ENCODE measurements at places on chromosomes 6 and 20.

GRCh38 chr6:134359302-134359701, 41.4 kb upstream of the SGK1 start:
- DNase-seq: no peak

- no peak for DNase-seq
Measured at GRCh38 chr20:57290178-57290484, 23.7 kb upstream of the BMP7 start.

DNA sequence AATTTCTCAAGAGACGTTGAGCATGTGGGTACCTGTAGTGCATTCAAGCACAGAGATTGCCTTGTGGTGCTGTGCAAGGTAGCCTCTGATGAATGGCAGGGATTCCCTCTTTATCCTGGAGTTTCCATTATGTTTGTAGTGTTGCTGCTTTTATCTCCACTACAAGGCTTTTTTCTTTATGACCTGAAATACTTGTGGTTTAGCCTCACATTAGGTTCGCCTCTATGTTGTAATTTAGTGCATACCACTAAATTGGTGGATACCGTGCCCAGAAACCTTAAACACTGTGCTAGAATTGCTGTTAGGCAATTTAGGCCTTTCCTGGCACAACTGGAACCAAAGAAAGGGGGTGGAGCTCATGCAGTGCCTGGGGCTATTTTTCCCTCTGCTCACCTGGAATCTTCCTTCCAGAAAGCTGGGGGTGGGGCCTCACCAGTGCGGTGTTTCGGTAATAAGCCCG, 76.8 kb downstream of the NCOA7 start:
- DNase-seq: no peak

DNA sequence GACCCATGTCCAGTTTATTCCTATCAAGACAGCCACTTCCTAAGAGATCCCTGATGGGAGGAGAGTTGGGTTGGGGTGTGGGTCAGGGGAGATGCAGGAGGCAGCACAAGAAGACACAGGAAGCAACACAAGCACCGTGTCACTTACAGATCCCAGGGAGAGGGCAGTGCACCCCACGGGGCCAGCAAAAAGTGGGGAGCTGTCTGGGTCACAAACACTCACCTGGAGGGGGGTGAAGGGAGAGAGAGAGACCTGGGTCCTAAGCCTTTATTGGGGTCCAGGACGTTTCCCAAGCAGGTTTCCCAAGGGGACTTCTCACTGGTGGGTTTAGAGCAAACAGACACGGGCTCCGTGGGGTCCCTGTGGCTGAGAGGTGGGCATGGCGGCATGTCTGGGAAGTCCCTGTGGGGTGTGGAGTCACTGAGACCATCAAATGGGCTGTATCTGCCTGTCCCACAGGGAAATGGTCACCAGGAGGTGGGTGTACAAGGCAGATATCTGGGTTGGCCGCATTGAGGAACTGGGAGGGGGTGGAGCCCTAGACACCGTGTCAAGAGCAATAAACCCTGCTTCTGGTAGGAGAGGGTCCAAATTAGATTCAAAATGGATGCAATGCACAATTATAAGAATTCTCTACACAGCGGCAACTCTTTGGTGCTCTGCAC, 1.6 kb upstream of the CD93 start:
- no peak for DNase-seq

DNA sequence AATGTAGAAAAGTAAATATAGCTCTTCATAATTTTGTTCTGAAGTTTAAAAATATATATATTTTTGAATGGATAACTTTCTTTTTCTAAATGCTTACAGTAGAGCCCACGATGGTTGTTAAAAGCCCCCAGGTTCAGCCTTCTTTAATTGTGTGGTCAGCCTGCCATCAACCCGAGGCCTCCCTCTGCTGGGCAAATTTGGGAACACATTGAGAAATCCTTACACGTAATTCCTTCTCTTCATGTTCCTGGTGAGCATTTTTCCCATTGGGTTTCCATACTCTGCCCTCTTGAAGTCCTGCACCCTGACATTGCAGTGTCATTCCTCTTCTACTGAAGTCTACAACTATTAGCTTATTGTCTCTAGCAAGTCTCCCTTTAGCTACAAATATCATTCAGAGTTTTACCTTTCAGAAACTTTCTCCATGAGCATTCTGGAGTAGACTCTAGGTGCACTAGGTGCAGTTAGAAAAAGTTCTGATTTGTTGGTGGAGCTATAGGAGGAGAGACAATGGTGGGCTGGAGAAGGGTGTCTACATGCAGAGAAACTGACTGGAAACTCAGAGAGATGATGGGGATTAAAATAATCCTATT, 40.6 kb downstream of the TRIM38 start:
- peak; percentile 66 for DNase-seq

DNA sequence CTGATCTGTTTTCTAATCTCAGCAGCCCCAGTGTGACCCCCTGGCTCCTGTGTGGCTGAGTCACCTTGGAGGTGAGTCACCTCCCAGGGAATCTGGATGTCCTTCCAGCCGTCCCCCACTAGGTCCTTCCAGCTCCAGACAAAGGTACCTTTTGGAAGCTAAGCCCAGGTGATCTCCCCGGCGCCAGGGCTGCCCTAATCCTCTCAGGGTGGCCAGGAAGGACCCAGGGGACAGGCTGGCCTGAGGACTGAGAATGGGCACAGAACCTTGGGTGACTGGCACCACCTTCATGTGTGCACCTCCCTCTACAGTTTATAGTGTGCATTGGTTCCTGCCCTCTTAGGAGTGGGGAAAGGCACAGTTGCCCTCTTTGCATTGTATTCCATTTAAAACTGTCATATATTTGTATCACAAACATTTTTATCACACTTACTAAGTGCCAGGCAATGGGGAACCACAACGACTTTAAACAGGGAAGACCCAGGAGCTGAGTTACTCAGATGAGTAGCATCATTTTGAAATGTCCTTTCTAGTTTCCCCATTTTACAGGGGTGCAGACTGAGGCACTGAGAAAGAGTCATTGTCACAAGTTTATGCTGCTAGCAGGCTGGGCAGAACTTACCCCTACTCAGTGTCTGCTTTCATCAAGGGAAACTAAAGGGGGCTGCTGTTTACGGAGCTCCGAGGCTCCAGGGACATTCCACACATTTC, 2.6 kb upstream of the BPIFB4 start:
- no peak for DNase-seq

- DNase-seq: peak; percentile 60
Measured at GRCh38 chr20:3815703-3816315, 4.5 kb upstream of the AP5S1 start.

- DNase-seq: peak; percentile 76
Measured at GRCh38 chr6:44257025-44257752, at the start of gene SLC35B2. TSS of gene SLC35B2 (minus strand) at chr6:44257528. CDS start at chr6:44257410, 118 bp downstream.
